A549 treated with AZD2906 at 1 μM for 4 hours (cell line): ENCODE measurements at places on chromosomes 3 and 15. TPM values are rescaled to one million over a fixed set of nuclear protein-coding genes. Genes with fewer than 3 reads are reported as not detected.

The MITF gene
- 5.3 to 7.2 TPM (median 6.6 TPM) in 5 replicates for total RNA-seq

The PEAK1 gene
- total RNA-seq = 5.9 to 8.3 TPM (median 7.8 TPM) in 5 replicates

The GOLGA6D gene
- 0.02 to 0.03 TPM in 2 of 5 replicates, not detected in the others for total RNA-seq

The TGM5 gene
- total RNA-seq = not detected in 5 replicates

The RAD18 gene
- total RNA-seq = 12.0 to 16.6 TPM (median 13.6 TPM) in 5 replicates

The IGDCC3 gene
- 0.05 to 0.30 TPM (median 0.10 TPM) in 5 replicates for total RNA-seq

The ASTE1 gene
- total RNA-seq = 4.5 to 5.6 TPM (median 5.1 TPM) in 5 replicates

The FBXL22 gene
- 0.16 to 0.30 TPM (median 0.17 TPM) in 5 replicates for total RNA-seq

The PRSS50 gene
- not detected in 5 replicates for total RNA-seq

The RLBP1 gene
- not detected in 5 replicates for total RNA-seq

The LRRC2 gene
- total RNA-seq = not detected in 5 replicates

The CADPS gene
- not detected in 5 replicates for total RNA-seq

The FETUB gene
- total RNA-seq = 0.08 to 0.34 TPM (median 0.15 TPM) in 5 replicates

The CHCHD4 gene
- total RNA-seq = 36.0 to 38.6 TPM (median 37.9 TPM) in 5 replicates

The CPLX3 gene
- total RNA-seq = not detected in 5 replicates

The APEH gene
- total RNA-seq = 60.7 to 66.5 TPM (median 63.9 TPM) in 5 replicates

The LTK gene
- 0.05 to 0.20 TPM (median 0.05 TPM) in 5 replicates for total RNA-seq

The CPOX gene
- 18.7 to 24.5 TPM (median 21.2 TPM) in 5 replicates for total RNA-seq

The C3orf22 gene
- total RNA-seq = not detected in 5 replicates

The SLCO2A1 gene
- 0.15 to 0.41 TPM (median 0.22 TPM) in 5 replicates for total RNA-seq

The GOLGA6L24 gene
- not detected in 5 replicates for total RNA-seq
